ENCODE measurements at places on chromosomes 7 and 10.
A peak's percentile ranks its signal among the peaks of the same experiment; 100 is the strongest.

DNA sequence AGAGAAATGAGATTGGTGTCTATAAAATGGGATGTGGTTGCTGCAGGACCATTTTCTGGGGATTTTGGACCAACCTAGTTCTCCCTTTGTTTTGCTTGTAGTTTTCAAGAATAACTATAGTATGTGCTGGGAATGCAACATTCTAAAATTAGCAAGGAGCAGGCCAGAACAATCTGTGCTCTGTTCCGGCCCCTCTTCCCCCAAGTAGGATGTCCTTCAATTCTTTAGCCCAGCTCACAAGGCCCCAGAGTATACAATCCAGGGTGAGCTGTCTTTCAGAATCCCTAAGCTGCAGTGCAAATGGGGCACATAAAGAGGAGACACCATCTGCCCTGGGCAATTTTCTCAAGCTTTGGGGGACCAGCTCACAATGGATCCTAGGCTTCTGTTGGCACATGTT is 809.1 kb downstream of the TNS3 start:
- no peak for DNase-seq

DNA sequence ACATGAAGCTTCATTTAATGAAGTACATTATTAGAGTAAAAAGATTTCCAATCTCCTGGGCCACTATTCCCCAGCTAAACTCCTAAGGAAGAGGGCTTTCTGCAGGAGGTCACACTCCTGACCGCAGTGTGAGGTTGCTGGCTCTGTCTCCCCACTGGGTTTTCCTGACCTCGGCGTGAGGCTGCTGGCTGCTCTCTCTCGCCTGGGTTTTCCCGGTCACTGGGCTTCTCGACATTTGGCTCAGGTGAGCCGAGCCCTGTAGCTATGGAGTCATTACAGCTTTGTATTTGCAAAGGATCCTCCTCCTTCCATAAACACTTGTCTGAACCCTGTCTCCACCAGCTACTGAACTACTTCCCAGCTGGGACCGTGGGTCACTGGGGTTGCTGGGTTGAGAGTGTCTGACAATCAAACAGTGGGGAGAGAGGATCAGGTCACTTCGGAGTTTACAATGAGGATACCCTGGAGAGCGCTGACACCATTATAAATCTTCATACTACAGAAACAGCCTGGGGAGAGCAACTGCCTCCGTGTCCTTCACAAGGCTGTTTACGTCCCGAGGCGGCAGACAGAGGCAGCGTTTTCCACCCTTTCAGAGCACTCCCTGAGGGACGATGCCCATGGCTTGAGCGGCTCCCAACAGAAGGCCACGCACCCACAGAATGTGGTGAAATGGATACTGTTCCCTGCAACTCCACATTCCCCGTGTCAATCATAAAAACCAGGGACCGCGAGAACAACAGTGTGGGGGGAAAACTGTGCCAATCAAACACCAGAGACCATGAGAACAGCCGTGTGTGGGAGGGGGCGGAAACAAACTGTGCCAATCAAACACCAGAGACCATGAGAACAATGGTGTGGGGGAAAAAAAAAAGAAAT is 226.2 kb downstream of the ZMYND11 start:
- DNase-seq = peak; percentile 51

DNA sequence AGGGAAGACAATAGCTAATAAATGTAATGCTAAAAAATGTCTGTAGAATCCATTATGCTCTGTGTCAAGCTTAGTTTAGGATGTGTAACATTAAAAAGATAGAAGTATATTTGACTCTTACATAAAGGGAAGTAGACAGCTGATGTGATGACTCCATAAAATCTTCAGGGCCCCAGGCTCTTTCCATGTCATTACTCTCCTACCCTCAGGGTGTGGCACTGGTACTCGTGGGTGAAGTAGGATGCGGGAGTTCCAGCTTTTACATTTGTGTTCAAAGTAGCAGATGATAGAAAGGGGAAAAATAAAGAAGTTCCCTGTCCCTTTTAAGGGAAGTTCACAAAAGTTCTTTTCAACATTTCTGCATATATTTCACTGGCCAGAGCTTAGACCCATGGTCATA is 157.1 kb downstream of the TSPAN12 start:
- DNase-seq = no peak

GRCh38 chr10:306675-307185 is 171.5 kb downstream of the ZMYND11 start:
- DNase-seq = no peak

- DNase-seq = no peak
These were observed 157.0 kb downstream of the PRKAG2 start for GRCh38 chr7:151719897-151720242.

GRCh38 chr10:72123616-72124015 is 35.3 kb upstream of the SPOCK2 start:
- DNase-seq = no peak

DNA sequence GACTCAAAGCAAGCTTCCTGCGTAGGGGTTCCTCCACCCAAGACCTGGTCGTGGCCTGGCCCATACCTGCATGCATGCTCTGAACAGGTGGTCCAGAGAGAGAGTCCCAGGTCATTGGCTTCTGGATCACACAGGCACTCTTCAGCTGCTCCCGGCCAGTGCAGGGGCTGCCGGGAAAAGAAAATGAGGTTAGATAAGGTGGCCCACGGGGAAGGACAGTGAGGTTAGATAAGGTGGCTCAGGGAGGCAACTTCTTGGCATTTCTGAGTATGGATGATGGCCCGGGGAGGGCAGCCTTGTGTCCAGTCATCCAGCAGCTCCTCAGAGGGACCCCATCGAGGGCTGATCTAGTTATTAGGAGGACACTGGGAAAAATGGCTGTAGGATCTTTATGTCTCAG is 87.4 kb downstream of the FRMPD2 start:
- no peak for DNase-seq

GRCh38 chr10:116712519-116712918 is 29.8 kb downstream of the HSPA12A start:
- no peak for DNase-seq

- DNase-seq = no peak
These were observed 33.7 kb upstream of the CFAP46 start for GRCh38 chr10:132975831-132976682.

GRCh38 chr10:78218798-78219490 is 185.3 kb downstream of the RPS24 start:
- no peak for DNase-seq

DNA sequence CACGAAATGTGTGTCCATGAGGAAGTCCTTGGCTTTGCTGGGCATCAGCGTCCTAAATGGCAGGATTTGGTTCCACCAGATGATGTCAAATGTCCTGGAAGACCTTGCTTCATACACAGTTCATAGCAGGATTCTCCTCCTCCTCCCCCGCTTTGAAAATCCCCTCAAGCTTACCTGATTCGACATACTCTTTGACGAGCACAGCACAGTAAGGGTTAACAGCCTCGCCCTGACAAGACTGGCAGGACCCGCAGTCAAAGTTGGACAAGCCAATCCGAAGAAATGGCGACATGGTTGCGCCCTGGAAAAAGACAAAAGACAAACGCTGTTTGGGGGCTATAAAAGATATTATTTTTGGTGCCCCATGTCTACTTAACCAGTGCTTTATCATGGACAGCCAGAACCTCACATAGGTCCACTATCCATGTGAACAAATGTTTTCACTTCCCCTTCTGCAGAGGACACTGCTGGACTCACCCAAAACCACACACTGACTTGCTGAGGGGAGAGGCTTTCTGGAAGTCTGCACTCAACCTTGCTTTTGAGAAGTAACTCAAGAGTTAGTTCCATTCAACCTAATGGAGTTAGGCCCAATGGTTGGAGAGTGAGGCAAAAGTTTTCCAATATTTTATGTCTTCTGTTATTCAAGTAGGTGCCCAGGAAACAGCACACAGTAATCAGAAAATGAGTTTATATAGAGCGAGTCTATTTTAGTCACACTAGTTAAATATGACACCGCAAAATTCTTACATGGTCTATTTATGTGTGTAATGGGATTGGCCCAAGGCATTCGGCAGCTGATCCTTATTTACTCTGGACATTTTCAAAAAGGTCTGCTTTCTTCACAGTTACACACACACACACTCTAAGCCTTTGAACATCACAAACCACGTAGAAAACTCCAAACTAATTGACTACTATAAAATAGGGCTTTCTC is 65.0 kb downstream of the PRKCQ start:
- no peak for DNase-seq

DNA sequence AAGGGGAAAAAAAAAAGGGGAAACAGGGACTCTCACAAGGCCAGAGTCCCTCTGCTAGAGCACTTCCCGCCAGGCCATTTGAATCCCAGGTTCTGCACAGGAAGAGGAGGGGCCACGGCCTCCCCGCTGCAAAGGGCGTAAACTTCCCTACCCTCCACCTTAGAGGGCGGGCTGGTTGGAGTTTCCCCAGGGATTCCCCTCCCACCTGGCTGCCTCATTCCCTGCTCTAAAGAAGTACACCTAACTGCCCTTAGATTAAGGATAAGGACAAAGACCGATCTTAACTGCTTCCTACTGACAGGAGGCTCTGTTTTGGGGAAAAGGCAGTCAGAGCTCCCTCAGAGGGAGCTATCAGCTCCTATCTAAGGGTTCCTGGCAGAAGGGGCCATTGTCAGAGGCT is 102.0 kb upstream of the ARMC3 start:
- DNase-seq = no peak

- DNase-seq = no peak
These were observed 82.4 kb downstream of the NKX6-2 start for GRCh38 chr10:132703419-132704007.

- peak; percentile 79 for DNase-seq
These were observed at the start of gene DLX6 for GRCh38 chr7:97005183-97006054. Gene DLX6, plus strand, starts transcription at chr7:97005553. Its CDS starts 425 bp downstream, at chr7:97005978.

DNA sequence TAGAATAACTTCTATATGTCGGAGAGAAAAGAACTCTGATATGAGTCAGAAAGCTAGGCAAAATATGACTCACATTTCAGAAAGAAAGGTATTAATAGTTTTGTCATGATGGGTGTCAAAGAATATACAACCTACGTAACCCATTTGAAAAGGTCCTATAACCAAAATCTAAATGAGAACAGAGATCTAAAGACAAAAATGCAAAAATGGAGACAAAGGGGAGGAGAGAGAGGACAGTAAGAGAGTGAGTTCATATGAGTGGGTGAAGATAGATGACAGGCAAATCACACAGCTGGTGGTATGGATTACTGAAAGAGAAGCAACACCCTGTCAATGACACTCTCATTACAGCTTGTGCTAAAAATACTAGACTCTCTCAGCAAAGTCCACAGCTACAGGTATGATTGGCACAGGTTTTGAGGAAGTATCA is 25.6 kb downstream of the ANKMY2 start:
- DNase-seq = no peak

DNA sequence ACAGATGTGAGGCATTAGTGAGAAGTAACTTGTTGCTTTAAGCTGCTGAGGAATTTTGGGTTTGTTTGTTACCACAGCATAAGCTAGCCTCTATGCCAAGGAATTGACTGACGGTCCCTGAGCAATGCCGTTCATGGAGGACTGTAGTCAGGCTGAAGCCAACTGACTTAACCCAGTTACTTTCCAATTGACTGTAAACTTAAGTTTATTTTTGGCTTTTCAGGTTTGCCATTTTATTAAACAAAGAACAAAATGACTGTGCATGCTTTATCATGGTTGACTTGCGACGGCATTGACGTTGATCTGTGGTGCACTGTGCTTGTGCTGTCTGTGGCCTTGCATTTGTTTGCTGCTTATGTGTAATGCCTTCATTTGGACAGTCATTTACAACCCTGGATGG is 53.5 kb downstream of the DNAJB9 start:
- no peak for DNase-seq

GRCh38 chr7:140475747-140476333 is 3.5 kb downstream of the MKRN1 start:
- peak; percentile 59 for DNase-seq

GRCh38 chr10:107733328-107734130 is 569.0 kb upstream of the SORCS1 start:
- DNase-seq = no peak

DNA sequence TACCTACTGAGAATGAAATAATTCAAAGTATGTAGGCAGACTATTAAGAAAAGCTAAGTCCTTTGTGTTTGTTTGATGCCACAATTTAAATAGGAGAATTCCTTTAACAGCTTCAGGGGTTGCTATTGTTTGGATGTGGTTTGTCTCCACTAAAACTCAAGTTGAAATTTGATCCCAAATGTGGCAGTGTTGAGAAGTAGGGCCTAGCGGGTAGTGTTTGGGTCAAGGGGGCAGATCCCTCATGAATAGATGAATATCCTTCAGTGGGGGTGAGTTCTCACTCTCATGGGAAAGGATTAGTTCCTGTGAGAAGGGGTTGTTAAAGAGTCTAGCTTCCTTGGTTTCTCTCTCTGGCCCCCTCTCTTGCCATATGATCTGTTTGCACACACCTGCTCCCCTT is 97.0 kb downstream of the HGF start:
- no peak for DNase-seq

GRCh38 chr7:81887098-81888090 is 117.5 kb upstream of the HGF start:
- peak; percentile 32 for DNase-seq

DNA sequence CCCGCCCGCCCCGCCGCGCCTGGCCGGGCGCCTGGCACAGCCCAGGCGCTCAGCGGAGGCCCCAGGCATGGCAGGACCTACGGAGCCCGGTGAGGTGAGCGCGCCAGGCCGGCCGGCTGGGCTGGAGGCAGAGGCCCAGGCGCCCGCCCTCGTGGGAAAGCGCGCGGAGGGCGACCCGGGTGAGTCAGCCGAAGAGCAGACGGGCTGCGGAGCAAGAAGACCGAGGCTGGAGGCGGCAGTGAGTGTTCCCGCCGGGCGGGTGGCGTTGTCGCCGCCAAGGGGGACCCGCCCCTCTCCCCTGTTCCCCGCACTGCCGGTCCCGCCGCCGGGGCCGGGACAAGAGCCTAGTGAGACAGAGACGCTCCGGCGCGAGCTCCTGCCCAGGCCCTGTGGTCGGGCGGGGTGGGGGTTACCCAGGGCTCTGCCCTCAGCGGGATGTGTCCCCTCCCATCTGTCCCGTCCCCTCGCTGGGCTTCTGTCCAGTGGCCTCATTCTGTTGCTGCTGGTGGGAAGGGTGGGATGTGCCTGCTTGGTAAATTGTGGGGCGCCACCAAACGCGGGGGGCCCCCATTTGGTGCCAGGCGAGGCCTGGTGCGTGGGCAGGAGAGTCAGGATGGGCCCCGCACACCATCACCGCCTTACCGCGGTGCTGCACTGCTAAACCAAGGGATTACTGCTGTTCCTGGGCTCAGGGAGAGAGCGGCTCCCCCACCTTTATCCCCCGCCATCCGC is 17.0 kb upstream of the NODAL start:
- no peak for DNase-seq

GRCh38 chr7:55594414-55594813 is 22.1 kb upstream of the VOPP1 start:
- no peak for DNase-seq

- no peak for DNase-seq
These were observed 47.1 kb upstream of the UCN3 start for GRCh38 chr10:5317547-5318107.

- DNase-seq = no peak
These were observed 33.2 kb upstream of the GIMAP8 start for GRCh38 chr7:150417239-150417638.

All from NCI-H187 treated with DMSO at 0.1 percent for 48 hours (cell line).